ENCODE measurements at places on chromosomes 3 and 15.

GRCh38 chr15:64912379-64913325, 950 bp downstream of the ANKDD1A start:
- no peak overlapping the region for H3K27ac ChIP-seq
- H3K4me3 ChIP-seq, result peak overlapping the region; percentile 38
- peaks cover 7% of the 10 kb centered on the region for H3K4me1 ChIP-seq

DNA sequence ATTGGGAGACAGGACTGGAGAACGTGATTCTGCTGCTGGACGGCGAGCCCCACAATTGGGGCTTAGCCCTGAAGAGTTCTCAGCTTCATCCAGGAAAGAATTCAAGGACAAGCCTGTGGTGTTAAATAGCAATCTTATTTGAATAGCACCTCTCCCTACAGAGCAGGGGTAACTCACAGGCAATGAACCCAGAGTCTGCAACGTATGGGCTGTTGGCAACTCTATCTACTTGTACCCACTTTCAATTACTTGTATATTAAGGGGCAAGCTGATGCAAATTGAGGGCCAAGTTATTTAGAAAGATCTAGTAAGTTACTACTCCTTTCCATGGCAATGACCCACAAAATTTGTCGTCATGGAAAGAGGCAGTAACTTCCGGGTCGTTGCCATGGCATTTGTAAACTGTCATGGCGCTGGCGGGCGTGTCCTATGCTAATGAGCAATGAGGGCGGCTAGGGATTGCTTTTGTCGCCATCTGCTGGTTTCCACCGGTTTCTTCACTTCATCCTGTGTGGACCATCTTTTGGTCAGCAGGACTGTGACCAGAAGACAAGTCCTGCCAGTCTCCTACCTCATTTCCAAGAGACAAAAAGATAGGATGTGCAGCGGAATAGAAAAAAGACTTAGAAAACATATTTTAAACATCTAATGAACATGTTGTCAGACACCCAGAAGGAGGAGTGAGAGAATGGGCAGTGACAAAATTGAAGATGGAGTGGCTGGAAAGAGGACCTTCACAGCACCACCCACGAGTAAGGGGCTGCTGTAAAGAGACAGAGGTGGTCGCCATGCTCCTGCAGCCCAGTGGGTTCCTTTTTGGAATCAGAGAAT, 45.8 kb upstream of the SH3BP5 start:
- DNase-seq, result peak; percentile 88
- no peaks in the 10 kb centered on the region for H3K36me3 ChIP-seq
- peak overlapping the region; percentile 44 for H3K4me3 ChIP-seq
- H3K27me3 ChIP-seq, result no peaks in the 10 kb centered on the region
- H3K27ac ChIP-seq, result peak overlapping the region; percentile 91

DNA sequence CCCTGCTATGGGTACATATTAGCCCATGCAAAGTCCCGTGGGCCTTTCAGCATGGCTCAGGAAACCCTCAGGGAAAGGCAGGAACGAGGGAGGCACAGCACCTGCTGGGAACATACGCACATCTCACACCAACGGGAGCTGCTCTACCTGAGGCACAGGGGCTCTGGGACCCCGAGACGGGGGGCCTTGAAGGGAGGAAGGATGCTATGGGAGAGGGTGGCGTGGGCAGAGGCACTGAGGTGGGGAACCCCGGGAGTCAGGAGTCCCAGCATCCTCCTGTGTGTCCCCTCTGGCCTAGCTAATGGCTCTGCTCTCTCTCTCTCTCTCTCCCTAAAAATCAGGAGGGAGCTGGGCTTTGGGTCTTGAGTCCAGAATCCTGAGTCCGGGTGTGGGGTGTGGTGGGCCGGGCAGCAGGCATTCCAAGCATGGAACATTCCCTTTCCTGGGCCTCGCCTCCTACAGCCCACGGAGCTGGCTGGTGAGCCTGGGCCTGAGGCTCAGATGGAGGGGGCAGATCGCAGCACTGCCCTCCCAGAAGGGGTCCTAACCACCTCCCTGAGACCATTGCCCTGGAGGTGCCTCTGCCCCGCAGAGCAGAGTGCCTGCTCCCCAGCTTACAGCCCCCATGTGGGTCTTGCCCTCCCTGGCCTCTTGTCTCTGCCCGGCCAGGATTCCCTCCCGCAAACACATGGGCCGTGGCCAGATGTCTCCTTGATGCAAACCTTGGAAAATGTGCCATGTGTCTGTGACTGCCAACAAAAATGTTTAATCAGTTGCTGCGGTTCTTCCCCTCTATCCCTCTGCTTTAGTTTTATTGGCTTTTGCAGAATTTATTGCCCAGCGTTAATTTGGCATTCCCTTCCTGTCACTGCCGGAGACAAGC, 101.6 kb downstream of the TMEM266 start:
- DNase-seq, result no peak
- peaks cover 7% of the 10 kb centered on the region for H3K27me3 ChIP-seq
- no peaks in the 10 kb centered on the region for H3K36me3 ChIP-seq
- H3K4me3 ChIP-seq, result no peak overlapping the region

- no peak for DNase-seq
- no peak overlapping the region for H3K4me3 ChIP-seq
- peaks cover 28% of the 10 kb centered on the region for H3K4me1 ChIP-seq
- H3K27me3 ChIP-seq, result no peaks in the 10 kb centered on the region
These were observed 17.9 kb upstream of the ANKRD28 start for GRCh38 chr3:15815696-15816095.

DNA sequence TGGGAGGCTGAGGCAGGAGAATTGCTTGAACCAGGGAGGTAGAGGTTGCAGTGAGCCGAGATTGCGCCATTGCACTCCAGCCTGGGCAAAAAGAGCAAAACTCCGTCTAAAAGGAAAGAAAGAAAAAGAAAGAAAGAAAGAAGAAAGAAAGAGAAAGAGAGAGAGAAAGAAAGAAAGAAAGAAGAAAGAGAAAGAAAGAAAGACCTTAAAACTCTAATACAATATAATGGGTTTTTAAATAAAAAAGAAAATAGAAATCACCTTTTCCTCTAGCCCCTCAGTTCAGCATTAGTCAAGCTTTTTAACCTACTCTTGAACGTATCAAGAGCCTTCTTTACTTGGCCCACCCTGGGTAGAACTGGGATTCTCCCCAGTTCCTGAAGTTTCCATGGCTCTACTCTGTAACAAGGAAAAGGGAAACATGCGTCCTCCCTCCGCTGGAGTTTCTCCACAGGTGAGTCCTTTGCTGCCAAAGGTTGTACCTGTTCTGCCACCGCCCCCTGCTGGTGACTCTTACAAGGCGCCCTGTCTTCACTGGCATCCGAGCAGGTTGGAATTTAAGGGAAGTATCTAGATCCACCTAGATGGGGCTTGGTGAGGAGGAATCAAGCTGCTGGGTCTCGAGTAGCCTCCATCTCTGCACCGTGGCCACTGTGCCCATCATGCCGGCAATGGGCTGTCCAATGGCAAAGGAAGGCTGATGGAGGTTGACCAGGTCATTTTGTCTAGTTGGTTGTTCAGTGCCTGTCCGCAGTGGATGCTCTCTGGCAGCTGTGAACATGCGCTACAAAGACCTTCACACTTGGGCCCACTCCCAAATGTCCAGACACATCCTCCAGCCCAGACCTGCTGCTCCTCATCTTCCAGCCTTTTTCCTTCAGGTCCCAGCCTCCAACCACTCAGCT, 20.6 kb upstream of the EPHB3 start:
- H3K4me3 ChIP-seq, result no peak overlapping the region
- H3K27ac ChIP-seq, result no peak overlapping the region
- H3K27me3 ChIP-seq, result peaks cover 33% of the 10 kb centered on the region
- DNase-seq, result peak; percentile 52

DNA sequence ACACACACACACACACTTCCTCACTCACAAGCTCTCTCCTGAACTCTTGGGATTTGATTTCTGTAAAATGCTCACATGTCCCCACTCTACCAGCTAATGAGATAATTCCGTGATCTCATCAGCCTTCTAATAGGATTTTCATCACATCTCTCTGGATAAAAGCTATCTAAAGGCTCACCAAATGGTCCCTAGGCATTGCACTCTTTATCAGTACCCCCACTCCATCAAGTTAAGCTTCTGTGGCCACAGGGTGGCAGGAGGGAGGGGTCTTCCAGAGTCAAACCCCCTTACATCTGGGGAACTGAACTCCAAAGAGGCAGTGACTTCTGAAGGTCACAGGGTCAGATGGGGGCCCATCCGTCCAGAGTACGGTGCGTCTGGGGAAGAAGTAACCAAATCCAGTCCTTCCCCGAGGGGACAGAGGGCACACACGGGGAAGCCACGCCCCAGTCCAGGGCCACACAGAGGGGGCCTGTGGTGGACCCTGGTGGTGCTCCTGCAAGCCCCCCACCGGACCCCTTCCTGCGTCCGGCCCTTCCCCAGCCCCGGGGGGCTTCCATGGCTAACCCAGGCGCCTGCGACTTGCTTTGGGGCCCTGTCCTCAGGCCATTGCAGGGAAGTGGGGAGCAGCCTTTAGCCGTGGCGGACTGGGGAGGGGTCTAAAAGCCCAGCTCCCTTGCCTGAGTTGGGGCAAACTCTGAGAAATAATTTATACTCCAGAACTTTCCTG, 25.5 kb downstream of the CPN2 start:
- no peaks in the 10 kb centered on the region for H3K4me1 ChIP-seq
- no peak overlapping the region for H3K4me3 ChIP-seq
- DNase-seq, result no peak
- no peaks in the 10 kb centered on the region for H3K36me3 ChIP-seq

DNA sequence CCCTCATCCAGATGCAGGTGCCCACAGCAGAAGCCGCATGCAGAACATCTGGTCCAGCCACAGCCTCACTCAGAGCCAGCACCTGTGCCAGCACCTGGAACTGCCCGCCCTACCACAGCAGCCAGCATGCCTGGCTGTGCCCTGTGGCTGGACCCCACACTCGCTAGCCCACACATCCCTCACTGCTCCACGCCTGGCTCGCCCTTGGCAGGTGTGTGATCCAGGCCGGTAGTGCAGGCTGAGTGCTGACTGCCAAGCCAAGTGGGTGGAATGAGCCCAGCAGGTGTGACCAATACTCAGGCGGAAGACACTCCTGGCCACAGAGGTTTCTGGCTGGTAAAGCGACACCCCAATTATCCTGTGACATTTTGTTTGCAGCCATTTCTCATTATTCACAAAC, 162.4 kb upstream of the ROBO1 start:
- H3K27ac ChIP-seq, result no peak overlapping the region
- DNase-seq, result no peak
- H3K4me3 ChIP-seq, result no peak overlapping the region
- no peaks in the 10 kb centered on the region for H3K36me3 ChIP-seq

DNA sequence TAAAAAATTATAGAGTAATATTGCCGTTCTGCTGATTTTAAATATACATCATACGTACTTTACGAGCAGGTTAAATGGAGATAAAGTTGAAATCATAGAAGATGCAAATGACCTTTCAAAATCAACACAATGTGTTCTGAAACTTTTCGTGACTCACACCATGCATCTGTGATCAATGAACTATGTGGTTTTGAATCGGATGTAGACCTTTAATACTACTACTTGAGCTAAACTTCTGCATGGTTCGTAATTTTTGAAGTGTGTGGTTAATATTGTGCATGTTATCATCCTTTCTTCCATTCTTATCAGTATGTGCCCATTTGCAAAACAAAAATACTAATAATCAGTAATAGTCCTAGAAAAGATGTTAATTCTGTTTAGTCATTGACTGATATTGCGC, 58.9 kb downstream of the GASK1A start:
- peaks cover 7% of the 10 kb centered on the region for H3K27me3 ChIP-seq
- H3K27ac ChIP-seq, result no peak overlapping the region
- no peak for DNase-seq
- no peak overlapping the region for H3K4me3 ChIP-seq
- H3K36me3 ChIP-seq, result no peaks in the 10 kb centered on the region

DNA sequence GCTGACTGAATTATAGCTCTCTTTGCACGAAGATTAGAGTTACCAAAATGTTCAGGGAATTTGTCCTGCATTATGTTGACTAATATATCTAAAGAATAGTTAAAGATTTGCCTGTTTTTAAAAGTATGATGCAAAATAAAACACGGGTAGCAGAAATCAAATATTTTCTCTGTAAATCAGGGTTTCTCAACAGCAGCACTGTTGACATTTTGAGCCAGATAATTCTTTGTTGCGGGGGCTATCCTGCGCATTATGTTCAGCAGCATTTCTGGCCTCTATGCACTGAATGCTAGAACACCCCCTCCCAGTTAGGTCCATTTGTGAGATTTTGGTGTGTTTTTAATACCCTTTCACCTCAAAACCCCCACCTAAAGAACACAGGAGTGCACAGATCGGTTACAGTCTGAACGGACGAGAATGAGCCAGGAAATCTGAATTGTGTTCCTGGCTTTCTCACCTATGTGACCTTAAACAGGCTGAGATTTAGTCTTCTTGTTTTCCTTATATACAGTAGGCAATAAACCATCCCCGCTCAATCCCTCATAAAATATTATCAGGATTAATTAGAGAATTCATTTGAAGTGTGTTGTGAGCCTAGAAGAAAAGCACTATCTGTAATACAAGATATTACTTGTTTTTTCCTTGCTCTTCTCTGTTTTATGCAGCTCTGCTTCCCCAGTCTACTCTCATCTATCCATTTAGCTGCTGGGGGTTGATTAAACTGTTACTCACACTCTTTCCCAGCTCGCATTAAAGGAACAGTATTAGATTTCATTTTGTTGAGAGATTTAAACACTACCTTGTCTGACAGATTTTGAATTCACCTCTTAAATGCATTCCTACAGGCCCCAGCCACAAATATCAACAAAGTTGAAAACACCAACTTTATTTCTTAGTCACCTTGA, 247.5 kb upstream of the GOLIM4 start:
- H3K4me3 ChIP-seq, result no peak overlapping the region
- no peaks in the 10 kb centered on the region for H3K4me1 ChIP-seq
- no peak overlapping the region for H3K27ac ChIP-seq
- DNase-seq, result no peak

- H3K27ac ChIP-seq, result no peak overlapping the region
- DNase-seq, result no peak
- H3K4me3 ChIP-seq, result no peak overlapping the region
- H3K4me1 ChIP-seq, result peaks cover 10% of the 10 kb centered on the region
- peaks cover 7% of the 10 kb centered on the region for H3K36me3 ChIP-seq
These were observed 35.7 kb downstream of the EEFSEC start for GRCh38 chr3:128188956-128189355.

DNA sequence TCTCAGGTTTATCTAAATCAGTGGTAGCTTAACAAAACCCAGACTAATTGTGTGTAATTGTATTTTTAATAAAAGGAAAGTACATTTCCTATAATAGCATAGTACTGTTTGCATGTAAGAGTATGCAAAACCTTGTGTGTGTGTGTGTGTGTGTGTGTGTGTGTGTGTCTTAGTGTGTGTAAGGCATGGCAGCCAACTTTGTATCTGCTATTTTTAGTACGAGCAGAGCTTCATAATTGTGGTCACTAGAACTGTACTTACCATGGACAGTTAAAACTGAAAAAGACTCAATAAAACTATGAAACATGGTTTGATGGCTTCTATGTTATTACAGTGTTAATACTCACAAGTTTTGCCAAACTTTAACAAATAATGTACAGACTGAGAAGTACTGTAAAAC, 6.2 kb downstream of the P2RY1 start:
- peaks cover 7% of the 10 kb centered on the region for H3K27me3 ChIP-seq
- DNase-seq, result no peak
- H3K36me3 ChIP-seq, result no peaks in the 10 kb centered on the region
- H3K27ac ChIP-seq, result no peak overlapping the region
- H3K4me3 ChIP-seq, result no peak overlapping the region

Data from activated B cell treated with CpG ODN at 0.5 μM for 24 hours (primary cell).